ENCODE measurements at places on chromosomes 12 and 14.

- DNase-seq, result no peak
Measured at GRCh38 chr12:110641521-110641920, 27.6 kb downstream of the TCTN1 start.

GRCh38 chr12:3684449-3685051, 68.4 kb downstream of the CRACR2A start:
- DNase-seq, result no peak

- DNase-seq, result peak; percentile 22
Measured at GRCh38 chr12:65170209-65170881, 962 bp downstream of the LEMD3 start.

DNA sequence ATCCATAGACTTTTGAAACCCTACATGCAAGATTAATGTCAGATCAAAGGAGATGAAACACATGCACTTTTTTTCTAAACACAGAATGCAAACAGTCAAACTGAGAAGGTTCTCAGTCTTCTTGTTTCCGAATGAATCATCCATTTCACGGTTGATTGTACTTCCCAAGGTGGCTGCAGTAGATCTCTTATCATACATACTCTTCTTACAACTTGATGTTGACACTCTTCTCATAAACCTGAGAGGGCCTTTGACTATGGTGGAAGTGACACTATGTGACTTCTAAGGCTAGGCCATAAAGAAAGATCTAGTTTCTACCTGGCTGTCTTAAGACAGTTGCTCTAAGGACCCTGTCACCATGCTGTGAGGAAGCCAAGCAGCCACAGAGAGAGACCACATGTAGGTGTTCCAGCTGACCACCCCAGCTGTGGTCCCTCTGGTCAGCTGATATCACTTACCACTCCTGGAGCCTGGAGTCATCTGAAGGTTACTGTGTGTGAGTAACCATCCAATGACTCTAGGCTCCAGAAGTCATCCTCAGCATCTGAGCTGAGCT, 67.2 kb upstream of the HMGA2 start:
- no peak for DNase-seq

DNA sequence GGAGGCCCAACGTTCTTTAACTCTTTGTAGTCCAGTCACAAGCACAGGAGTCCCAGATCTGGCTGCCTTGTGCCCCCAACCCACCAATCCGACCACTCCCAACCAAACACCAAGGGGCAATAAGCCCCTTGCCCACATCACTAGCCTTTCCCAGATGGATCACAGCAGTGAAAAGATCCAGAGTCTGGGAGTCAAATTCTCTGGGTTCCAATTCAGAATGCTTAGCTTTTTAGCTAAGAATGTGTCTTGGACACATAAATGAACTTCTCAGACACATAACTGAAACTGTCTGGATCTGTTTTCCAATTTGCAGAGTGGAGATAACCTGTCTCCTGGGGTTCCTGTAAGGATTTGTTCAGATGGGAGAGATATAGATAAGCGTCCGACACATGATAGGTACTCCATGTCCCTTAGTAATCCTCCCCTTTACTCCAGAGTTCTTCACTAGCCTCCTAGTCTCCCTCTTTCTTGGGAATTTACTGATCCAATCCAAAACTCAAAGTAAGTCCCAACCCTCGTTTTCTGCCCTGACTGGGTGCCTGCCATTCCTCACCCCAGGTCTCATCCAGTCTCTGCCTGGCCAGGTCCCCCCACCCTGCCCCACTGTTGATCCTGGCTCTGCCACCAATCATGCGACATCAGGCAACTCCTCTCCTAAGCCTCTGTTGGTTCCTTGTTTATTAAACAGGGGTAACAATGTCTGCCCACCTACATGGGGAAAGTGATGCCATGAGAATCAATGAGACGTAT, 439 bp upstream of the TNFRSF1A start:
- no peak for DNase-seq

DNA sequence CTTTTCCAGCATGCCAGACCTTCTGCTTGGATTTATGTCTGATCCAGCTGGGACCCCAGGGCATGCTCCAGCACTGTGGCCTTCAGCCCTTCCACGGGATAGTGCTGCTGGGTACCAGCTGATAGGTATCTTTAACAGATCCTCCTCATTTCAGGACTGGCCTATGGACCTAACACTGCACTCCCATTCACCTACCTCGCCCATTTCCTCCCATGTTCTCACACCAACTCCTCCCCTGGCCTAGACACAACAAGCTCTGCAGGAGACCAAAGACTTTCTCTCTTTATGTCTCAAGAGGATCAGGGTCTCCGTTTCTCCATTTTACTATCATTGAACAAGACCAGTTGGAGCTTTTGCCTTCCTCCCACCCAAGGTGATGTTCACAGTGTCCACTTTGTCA, 140.0 kb upstream of the TMCC3 start:
- DNase-seq, result no peak

DNA sequence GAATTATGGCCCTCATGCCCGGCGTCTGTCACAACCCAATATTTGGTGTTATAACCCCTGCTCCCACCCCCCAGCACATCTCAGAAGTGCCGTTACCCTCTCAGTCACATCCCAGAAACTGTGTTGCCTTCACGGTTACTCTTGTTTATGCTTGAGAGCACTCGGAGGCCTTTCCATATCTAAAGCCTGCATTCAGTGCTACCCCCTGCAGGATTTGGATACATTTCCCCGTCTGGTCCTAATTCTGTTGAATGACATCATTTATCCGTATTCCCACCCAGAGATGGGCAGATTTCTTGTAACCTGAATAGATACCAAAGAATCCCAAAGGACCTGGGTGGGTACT, 19.1 kb upstream of the FOS start:
- DNase-seq, result no peak

GRCh38 chr12:107515446-107515958, 170.1 kb upstream of the PWP1 start:
- no peak for DNase-seq

- DNase-seq, result no peak
Measured at GRCh38 chr14:101060171-101060601, 156.7 kb upstream of the RTL1 start.

DNA sequence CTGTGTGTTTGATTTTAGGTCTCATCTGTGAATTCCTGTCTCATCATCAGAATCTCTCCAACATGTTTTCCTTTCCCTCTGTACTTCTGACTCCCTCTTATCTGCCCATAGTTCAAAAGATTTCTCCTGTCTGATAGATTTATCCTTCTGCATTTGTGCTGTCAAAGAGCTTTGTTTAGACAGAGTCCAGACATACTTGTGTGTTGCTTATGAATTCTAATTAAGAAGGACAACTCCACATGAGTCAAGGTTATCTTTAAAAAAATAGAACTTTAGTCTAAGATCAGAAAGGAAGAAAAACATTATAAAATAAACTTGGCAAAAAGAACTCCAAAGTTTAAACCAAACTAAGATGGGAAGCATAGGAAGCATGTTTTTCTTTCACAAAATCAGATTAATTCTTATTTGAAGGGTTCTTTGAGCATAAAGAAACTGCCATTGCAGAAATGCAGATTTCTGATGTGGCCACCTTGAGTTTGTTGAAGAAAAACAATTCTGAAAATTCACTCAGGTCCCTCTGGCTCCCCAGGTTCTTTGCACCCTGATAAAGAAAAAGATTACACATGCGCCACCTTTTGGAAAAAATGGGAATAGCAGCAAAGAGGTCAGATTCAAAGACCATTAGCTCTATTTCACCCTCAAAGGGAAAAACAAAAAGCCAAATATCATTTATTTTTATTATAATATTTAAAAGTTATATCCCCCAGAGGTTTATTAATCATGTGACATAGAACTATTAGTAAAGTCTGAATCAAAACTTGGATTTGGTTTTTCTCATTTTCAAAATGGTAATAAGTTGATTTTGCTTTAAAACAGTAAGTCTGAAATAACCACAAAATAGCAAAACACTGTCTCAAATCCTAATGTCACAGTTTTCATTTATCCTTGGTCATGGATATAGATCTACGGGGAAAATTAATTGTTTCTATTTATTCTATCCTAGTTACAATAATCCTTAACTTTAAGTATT, 143.7 kb upstream of the DCN start:
- no peak for DNase-seq

DNA sequence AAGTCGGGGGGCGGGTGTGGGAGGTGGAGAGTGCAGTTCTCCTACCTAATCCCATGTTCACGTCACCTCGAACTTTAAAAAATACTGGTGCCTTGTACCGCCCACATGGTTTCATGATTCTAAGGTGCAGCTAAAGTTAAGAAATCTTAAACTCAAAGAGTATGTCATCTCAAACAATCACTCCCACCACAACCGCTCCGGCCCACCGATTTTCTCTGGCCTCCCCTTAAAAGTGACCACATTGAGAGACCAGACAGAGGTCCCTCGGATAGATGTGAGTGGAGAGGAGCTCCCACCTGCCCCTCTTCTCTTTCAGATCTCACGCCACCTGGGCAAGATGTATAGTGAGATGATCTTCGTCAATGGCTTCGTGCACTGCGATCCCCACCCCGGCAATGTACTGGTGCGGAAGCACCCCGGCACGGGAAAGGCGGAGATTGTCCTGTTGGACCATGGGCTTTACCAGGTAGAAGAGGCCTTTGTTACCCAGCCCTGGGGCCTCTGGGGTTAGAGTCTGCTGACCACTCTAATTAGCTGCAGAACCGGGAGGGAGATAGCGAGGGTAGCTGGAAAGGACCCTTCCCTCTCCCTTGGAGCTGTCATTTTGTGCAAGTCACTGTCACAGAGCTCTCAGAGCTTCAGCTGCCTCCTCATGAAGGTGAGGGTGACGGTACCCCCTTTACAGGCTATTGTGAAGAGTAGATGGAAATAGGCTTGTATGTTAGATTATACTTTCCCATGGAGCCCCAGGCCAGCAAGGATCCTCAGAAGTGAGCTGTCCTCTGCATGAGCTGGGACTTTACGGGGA, 124.4 kb downstream of the ADCK1 start:
- DNase-seq, result no peak

DNA sequence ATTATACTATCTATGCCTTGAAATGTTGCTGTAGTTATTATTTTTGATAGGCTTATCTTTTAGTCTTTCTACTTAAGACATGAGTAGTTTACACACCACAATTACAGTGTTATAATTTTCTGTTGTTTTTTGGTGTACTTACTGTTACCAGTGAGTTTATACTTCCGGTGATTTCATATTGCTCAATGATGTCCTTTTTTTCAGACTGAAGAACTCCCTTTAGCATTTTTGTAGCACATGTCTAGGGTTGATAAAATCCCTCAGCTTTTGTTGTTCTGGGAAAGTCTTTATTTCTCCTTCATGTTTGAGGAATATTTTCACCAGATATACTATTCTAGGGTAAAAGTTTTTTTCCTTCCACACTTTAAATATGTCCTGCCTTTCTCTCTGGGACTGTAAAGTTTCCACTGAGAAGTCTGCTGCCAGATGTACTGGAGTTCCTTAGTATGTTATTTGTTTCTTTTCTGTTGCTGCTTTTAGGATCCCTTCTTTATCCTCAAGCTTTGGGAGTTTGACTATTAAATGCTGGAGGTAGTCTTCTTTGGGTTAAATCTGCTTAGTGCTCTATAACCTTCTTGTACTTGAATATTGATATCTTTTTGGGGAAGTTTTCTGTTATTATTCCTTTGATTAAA, 41.5 kb upstream of the FERMT2 start:
- DNase-seq, result no peak
